Nucleus accumbens (tissue), 56 donors: ENCODE measurements at places on chromosomes 4 and X.

DNA sequence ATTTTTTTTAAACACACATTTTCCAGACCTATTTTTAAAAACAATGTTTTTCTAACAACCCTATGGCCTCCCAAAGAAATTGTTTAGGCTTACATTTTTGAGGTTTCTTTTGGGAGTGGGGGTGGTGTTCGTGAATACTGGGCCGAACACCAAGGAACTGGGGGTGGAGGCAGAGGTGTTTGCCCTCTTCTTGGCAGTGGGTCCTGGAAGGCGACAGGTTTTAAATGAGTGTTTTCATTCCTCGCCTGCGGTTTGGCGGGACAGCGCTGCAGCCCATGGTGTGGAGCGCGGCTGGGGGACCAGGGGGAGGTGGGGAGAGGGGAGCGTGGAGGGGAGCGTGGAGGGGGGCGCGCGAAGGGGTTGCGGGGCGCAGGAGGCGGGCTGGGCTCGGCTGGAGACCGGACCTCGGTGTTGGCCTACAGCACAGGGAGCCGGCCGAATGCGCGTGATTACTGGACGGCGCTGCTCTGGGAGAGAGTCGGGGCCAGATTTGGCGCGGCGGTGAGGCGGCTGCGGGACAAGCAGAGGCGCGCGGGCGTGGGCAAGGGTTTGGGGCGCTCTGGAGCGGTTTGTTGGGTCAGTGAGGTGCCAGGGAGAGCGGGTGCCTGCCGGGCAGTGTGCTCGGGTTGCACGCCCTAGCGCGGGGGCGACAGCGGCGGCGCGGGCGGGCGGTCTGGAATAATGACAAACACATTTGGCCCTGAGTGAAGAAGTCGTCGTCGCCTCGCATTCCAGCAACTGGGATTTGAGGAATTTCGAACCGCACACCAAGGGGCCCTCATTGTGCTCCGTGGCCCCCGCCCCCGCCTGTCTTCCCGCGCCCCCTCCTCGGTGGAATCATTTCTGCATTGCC, 764 bp downstream of the PDGFRA start:
- DNase-seq = no peak

- DNase-seq = no peak
These were observed 432.2 kb downstream of the SMARCA1 start for GRCh38 chrX:129091097-129091496.

DNA sequence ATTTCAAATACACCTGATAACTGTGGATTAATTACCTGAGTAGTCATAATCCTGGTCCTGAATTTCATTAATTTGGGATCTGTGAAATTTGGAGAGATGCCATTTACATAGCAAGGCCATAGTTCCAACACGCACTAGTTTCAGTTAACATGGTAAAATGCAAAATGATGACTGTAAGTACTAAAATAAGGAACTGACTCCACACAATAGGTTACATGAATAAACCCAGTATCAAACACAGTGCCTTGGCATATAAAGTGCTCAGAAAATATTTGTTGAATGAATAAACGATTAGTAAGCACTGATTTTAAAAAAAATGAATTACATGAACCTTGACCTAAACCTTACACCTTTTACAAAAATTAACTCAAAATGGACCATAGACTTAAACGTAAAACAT, 9.0 kb downstream of the FBXO8 start:
- no peak for DNase-seq

GRCh38 chr4:146178126-146178525, 2.6 kb downstream of the LSM6 start:
- DNase-seq = no peak

DNA sequence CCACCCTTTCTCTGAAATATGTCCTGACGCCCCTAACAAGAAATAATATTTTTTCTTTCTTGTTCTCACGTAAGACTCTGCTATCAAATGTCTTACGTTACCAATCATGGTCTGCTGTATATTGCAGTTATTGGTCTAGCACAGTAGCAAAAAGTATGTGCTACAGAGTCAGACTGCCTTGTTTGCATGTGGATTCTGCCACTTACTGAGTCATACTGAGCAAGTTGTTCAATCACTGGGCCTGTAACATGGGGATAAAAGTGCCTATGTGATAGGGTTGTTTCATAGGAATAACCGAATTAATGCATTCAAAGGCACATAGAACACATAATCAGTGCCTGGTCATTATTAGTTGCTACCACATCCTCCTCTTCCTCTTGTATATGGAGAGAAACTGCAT, 14.1 kb downstream of the RPGR start:
- DNase-seq = no peak

- no peak for DNase-seq
These were observed 22.3 kb downstream of the RPS6KA6 start for GRCh38 chrX:84165711-84166110.

- DNase-seq = no peak
These were observed 28.7 kb downstream of the INPP4B start for GRCh38 chr4:142817442-142817841.

GRCh38 chrX:10722851-10723250, 102.5 kb upstream of the MID1 start:
- DNase-seq = peak; percentile 25

DNA sequence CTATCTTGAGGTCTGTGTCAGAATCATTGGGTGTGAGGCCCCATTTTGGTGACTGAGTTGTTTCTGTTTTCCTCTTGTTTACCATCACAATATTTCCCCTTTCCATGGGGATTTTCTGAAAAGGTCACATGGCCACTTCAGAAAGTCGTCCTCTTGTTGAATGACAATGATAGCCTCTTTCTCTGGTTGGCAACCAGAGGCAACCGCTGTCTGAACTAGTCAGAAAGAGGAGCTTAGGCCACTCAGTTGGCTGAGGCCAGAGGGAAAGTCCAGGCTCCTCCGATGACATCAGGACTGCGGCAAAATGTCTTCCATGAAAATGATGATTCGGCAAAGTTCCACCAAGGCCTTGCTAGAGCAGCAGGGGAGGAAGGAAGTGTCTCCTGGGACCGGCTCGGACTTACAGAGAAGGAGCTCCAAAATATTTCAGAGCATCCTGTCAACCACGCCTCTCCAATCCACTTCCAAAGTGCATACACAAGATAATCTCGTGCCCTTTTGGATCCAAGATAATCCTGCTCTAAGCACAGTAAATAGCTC, 19.1 kb upstream of the RBM47 start:
- no peak for DNase-seq

DNA sequence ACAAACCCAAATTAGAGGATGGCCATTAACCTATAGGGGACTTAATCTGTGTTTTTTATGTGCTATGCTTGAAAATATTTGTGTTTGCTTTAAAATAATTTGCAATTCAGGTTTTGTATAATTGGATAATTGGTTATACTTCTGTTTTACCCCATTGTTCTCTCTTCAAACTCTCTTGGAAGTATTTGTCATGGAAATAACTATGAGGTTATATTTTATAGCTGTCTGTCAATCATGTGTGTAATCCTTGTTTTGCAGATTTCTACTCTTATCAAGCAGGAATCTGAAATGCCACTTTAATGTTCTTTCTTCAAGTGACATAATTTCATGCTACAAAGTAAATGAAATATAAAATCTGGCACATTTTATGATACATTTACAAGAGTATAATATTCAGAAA, 15.4 kb upstream of the NDUFC1 start:
- DNase-seq = no peak

- peak; percentile 12 for DNase-seq
These were observed 95.2 kb downstream of the DCLK2 start for GRCh38 chr4:150173432-150173861.

GRCh38 chr4:153765894-153766293, 6.1 kb upstream of the RNF175 start:
- DNase-seq = no peak

DNA sequence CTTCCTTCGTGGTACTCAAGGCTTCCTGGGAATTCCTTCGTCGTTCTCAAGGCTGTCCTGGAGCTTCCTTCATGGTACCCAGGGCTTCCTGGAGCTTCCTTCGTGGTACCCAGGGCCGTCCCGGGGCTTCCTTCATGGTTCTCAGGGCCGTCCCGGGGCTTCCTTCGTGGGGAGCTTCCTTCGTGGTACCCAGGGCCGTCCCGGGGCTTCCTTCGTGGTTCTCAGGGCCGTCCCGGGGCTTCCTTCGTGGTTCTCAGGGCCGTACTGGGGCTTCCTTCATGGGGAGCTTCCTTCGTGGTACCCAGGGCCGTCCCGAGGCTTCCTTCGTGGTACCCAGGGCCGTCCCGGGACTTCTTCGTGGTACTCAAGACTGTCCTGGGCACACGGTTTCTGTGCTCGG, 339.6 kb upstream of the FAT1 start:
- DNase-seq = no peak

GRCh38 chr4:1195891-1196401, 23.6 kb upstream of the SPON2 start:
- no peak for DNase-seq

- no peak for DNase-seq
These were observed 2.7 kb downstream of the AFAP1 start for GRCh38 chr4:7937006-7937405.

GRCh38 chrX:26409636-26410035, 193.7 kb downstream of the MAGEB5 start:
- no peak for DNase-seq

GRCh38 chr4:37388681-37389365, 144.3 kb downstream of the NWD2 start:
- no peak for DNase-seq

- DNase-seq = no peak
These were observed 725.0 kb downstream of the CCSER1 start for GRCh38 chr4:90852237-90852636.

DNA sequence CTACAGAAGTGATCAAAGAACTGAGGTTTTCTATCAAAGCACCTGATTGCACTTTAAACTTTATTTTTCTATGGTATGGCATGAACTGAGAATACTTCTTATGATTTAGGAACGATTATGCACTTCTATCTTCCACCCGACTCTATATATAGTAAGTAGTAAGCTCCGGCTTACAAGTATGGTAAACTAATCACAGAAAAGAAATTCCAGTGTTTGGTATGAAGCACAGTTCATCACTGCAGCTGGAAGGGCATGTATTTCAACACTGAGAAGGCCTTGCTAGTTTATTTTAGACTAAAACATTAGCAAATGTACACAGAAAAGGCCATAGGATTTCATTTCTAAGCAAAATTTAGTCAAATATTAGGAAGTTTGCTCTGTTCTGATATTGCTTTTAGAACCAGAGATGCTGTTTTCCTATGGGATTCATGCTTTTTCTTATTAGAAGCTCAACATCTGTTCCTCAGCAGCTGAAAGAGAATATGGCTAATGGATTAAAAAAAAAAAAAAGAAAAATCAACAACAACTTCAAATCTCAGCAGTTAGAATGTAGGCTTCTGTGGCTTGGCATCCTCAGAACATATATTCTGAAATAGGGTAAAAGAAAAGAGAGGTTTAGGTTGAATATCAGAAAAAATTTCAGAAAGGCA, 273.5 kb downstream of the C4orf33 start:
- no peak for DNase-seq

GRCh38 chr4:81519856-81520255, 48.1 kb upstream of the RASGEF1B start:
- DNase-seq = no peak

DNA sequence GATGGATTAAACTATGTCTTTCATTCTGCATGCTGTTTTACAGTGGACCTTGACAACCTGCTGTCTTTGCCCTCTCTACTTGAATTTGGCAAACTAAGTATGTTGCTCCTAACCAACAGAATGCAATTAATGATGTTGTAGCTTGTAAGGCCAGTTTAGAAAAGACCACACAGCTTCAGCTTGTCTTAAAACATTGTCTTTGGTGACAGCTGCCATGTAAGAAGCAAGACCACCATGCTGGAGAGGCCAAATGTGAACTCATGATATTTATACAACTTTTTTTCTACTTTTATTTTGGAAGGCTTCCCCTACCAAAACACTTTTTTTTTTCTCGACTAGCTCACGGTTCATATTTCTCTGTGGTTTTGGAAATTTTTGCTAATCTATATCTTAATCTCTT, 278.0 kb upstream of the GNPDA2 start:
- no peak for DNase-seq

- DNase-seq = no peak
These were observed 21.0 kb downstream of the S100G start for GRCh38 chrX:16671005-16671404.

- DNase-seq = no peak
These were observed 32.3 kb downstream of the BCOR start for GRCh38 chrX:40065296-40066046.

- peak; percentile 52 for DNase-seq
These were observed 90.2 kb upstream of the SLITRK2 start for GRCh38 chrX:145727476-145727875.

DNA sequence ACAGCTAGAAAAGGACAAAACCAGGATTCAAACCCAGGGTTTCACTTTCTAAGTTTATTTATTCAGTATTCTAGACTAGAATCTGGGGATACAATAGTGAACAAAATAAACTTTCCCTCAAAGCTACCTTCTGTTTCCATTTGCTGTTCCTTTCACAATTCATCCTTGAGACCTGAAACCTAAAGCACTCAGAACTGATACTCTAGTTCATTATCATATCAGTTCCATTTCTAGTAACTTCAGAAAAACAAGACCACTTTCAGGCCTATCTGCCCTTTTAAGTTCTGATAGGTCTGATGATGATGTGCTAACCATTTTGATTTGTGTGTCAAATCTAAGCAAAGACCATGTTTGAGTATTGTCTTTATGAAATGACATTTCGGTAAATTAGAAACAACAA, 7.8 kb upstream of the XK start:
- DNase-seq = no peak

- no peak for DNase-seq
These were observed 7.0 kb downstream of the SFRP2 start for GRCh38 chr4:153781717-153782416.

- no peak for DNase-seq
These were observed 6.9 kb downstream of the PSAPL1 start for GRCh38 chr4:7427831-7428260.

DNA sequence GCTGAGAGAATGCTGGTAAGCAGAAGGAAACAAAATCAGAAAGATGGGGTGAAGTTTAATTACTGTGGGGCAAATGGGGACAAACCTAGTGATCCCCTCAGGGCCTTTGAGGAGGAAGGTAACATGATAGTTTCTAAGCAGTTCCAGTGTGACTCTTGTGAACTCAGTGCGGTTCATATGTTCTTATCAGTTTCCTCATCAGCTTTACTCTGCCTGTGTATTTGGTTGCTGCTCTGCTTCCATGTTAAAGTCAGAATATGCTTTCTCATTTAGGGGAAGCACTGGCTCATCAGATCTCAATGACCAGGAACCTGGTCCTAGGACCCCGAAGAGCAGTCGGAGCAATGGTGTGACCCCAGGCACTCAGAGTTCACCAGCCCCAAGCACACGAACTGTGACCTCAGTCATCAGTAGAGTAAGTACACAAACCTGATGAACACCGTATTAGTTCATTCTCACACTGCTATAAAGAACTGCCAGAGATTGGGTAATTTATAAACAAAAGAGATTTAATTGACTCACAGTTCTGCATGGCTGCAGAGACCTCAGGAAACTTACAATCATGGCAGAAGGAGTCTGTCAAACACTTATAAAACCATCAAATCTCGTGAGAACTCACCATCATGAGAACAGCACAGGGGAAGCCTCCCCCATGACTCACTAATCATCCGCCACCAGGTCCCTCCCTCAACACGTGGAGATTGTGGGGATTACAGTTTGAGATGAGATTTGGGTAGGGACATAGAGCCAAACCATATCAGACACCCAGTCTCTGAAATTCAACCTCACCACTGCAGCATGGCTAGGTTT, 83.0 kb downstream of the SYTL5 start:
- no peak for DNase-seq
